Upper lobe of right lung (tissue), 1 donor: ENCODE measurements at places on chromosomes 12 and 14. TPM values are rescaled to one million over a fixed set of nuclear protein-coding genes. Genes with fewer than 3 reads are reported as not detected.

SETD1B gene
- total RNA-seq, result 18.4 TPM

RAN gene
- total RNA-seq, result 310 TPM

EIF2S3B gene
- total RNA-seq, result 0.52 TPM

FOXA1 gene
- total RNA-seq, result 20.6 TPM

CBX5 gene
- total RNA-seq, result 52.3 TPM

REC8 gene
- 18.5 TPM for total RNA-seq

MMP19 gene
- 30.2 TPM for total RNA-seq

KRT78 gene
- not detected for total RNA-seq

DNA sequence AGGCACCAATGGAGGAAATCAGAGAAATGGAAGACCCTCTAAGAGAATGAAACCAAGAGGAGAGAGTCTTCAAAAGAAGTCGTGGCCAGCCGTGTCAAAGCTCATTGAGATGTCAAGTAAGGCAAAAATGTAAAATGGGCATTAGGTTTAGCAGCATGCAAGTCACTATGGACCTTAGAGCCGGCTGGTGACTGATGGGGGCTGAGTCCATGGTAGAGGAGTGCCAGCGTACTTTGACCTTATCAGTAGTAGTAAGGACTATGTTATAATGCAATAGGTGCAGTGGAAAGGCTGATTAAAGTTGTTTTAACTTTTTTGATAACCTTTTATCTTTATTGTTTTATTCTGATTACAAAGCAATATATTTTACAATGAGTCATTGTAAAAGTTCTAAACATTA lies 66.5 kb downstream of the ANO6 start:
- H3K27ac ChIP-seq, result no peak overlapping the region
- H3K4me3 ChIP-seq, result no peak overlapping the region
- DNase-seq, result no peak
- no peaks in the 10 kb centered on the region for H3K27me3 ChIP-seq
- peaks cover 6% of the 10 kb centered on the region for H3K36me3 ChIP-seq
- H3K4me1 ChIP-seq, result peaks cover 35% of the 10 kb centered on the region

DNA sequence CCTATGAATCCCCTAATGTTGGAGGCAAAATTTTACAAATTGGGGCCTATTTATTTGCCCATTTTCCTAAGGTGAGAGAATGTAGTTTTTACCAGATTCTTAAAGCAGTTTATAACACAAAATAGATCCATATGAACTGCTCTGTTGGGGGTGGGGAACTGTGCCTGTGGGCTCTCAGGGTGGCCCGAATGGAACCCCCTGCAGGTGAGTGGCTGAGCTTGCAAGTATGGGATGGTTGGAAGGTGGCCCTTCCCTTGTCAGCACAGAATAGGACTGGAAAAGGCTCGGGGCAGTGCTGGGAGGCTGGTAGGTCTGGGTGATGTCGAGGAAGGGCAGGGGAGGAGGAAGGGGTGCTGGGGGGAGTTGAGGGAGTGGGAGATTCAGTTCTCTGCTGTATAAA lies 4.9 kb downstream of the VSX2 start:
- no peak for DNase-seq
- no peak overlapping the region for H3K27ac ChIP-seq
- peaks cover 80% of the 10 kb centered on the region for H3K27me3 ChIP-seq
- peaks cover 23% of the 10 kb centered on the region for H3K4me1 ChIP-seq
- no peaks in the 10 kb centered on the region for H3K36me3 ChIP-seq

GRCh38 chr12:5456906-5457305 lies 25.0 kb downstream of the NTF3 start:
- H3K27me3 ChIP-seq, result no peaks in the 10 kb centered on the region
- DNase-seq, result no peak
- H3K36me3 ChIP-seq, result no peaks in the 10 kb centered on the region

DNA sequence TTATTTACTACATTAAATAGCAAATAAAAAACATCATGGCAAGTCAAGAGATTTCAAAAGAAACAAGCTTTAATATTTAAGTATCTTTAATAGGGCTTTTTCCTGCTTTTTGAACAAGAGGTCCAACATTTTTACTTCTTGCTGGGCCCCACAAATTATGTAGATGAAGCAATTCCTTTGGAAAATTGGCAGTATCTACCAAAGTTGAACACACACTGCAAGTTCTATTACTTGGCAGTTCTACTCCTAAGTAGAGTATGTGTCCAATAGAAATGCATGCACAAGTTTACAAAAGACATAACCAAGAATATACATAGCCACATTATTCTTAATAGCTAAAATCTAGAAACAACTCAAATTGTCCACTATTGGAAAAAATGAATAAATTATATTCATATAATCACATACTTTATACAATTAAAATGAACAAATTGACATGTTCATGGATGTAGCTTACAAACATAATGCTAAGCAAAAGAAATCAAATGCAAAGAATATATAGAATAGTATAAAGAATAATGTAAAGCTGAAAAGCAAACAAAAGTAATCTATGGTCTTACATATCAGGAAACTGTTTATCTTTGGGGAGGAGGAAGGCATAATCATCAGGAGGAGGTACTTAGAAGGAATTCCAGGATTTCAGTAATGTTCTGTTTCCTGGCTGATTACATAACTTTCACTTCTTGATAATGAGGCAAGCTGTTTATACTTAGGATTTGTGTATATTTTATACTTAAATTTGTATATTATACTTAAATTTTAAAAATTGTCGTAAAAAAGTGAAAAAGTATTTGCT lies 6.5 kb upstream of the TMBIM4 start:
- peaks cover 5% of the 10 kb centered on the region for H3K4me1 ChIP-seq
- H3K36me3 ChIP-seq, result no peaks in the 10 kb centered on the region
- no peak overlapping the region for H3K27ac ChIP-seq
- no peak for DNase-seq

DNA sequence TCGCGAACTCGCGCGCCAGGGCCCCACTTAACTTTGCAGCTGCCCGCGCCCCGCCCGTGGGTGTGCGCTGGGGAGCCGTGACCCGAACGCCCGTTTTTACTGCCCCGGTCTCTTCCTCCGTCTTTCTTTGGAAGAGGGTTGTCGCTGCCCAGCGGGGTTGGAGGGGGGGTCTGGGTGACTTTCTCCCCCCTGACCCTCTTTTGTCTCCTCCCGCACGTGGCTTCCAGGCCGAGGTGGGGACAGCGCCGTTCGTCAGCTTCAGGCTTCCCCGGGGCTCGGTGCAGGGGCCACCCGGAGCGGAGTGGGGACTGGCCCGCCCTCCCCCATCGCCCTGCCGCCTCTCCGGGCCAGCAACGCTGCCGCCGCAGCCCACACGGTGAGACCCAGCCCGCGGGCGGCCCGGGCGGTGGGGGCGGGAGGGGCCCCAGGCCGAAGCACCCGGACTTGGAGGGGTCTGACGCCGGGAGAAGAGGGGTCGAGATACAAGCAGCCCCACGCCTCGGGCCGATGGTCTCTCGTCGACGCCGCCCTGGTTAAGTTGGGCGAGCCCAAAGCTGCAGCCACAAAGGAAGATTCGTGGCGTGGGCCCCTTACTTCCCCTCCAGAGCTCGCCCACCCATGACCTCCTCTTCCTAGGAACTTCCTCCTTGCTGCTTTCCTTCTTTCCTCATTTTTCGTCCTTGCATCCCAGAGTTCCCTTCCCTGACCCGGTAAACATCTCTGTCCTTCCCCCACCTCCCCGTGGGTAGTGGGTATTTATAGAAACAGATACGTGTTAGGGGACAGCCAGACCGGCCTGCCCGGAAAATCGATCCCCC lies 1.2 kb downstream of the DYRK2 start:
- H3K4me1 ChIP-seq, result peaks cover 28% of the 10 kb centered on the region
- H3K27ac ChIP-seq, result peak overlapping the region; percentile 92
- no peaks in the 10 kb centered on the region for H3K27me3 ChIP-seq
- peak overlapping the region; percentile 95 for H3K4me3 ChIP-seq
- DNase-seq, result peak; percentile 75

DNA sequence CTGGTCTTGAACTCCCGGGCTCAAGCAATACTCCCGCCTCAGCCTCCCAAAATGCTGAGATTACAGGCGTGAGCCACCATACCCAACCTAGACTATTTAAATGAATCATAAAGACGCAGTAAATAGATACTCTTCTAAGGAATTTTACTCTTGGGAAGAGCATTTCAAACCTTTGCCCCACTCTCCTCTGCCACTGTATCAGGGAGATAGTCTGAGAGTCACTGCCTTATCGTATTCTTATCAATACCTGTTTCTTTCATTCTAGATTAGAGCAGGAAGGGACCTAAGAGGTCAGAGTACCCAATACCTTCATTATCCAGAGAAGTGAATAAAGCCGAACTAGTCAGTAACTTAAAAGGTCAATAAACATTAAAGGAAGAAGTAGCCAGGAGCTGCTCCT lies 15.8 kb downstream of the GXYLT1 start:
- no peaks in the 10 kb centered on the region for H3K36me3 ChIP-seq
- H3K27ac ChIP-seq, result no peak overlapping the region
- H3K4me3 ChIP-seq, result no peak overlapping the region
- H3K27me3 ChIP-seq, result no peaks in the 10 kb centered on the region
- peaks cover 6% of the 10 kb centered on the region for H3K4me1 ChIP-seq

- H3K36me3 ChIP-seq, result no peaks in the 10 kb centered on the region
- peaks cover 26% of the 10 kb centered on the region for H3K4me1 ChIP-seq
- no peak for DNase-seq
- no peak overlapping the region for H3K4me3 ChIP-seq
- no peaks in the 10 kb centered on the region for H3K27me3 ChIP-seq
Observed at GRCh38 chr12:104596134-104596799, 139.5 kb downstream of the CHST11 start.

- no peak overlapping the region for H3K27ac ChIP-seq
- no peaks in the 10 kb centered on the region for H3K4me1 ChIP-seq
- H3K36me3 ChIP-seq, result no peaks in the 10 kb centered on the region
- DNase-seq, result no peak
- H3K27me3 ChIP-seq, result no peaks in the 10 kb centered on the region
- no peak overlapping the region for H3K4me3 ChIP-seq
Observed at GRCh38 chr12:115813256-115813655, 464.2 kb downstream of the MED13L start.

- no peak overlapping the region for H3K4me3 ChIP-seq
- H3K36me3 ChIP-seq, result no peaks in the 10 kb centered on the region
- no peaks in the 10 kb centered on the region for H3K27me3 ChIP-seq
- no peak overlapping the region for H3K27ac ChIP-seq
Observed at GRCh38 chr14:81727218-81727617, 193.6 kb upstream of the SEL1L start.

GRCh38 chr12:49089821-49090773 lies 4.5 kb downstream of the DHH start:
- no peaks in the 10 kb centered on the region for H3K36me3 ChIP-seq
- peak; percentile 71 for DNase-seq
- H3K27me3 ChIP-seq, result peaks cover 58% of the 10 kb centered on the region
- no peak overlapping the region for H3K27ac ChIP-seq

GRCh38 chr14:77714926-77715325 lies 7.0 kb downstream of the SLIRP start:
- no peak overlapping the region for H3K27ac ChIP-seq
- peaks cover 95% of the 10 kb centered on the region for H3K36me3 ChIP-seq
- no peaks in the 10 kb centered on the region for H3K4me1 ChIP-seq
- DNase-seq, result no peak
- H3K4me3 ChIP-seq, result no peak overlapping the region
- H3K27me3 ChIP-seq, result no peaks in the 10 kb centered on the region

DNA sequence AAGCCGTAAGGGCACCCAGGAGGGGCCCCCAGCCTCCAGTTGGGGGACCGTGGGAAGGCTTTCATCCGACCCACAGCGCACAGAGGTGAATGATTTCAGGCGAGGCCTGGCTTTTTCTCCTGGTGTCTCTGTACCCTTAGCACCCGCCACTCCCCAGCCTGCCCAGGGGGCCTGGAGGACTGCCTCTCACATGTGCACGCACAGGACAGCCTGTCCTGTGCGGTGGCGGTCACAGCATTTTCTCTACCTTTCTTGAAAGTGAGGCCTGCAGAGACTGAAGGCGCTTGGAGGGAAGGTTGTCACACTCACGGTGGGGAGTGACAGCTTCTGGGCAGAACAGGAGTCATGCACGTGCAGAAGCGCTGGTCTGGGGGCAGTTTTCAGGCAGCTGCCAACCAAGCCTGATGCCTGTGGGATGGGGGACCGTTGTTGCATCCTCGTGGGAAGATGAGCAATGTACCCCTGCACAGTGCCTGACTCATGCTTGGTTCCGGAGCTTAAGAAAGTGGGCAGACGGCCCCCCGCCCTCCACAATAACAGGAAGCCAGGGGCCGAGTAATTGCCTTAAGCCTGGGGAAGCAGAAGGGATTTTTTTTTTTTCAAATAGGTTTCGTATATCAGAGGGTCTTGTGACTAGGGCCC lies 148.1 kb downstream of the TSPAN9 start:
- no peak for DNase-seq
- H3K4me3 ChIP-seq, result no peak overlapping the region
- H3K4me1 ChIP-seq, result peaks cover 5% of the 10 kb centered on the region
- no peaks in the 10 kb centered on the region for H3K36me3 ChIP-seq
- no peak overlapping the region for H3K27ac ChIP-seq

DNA sequence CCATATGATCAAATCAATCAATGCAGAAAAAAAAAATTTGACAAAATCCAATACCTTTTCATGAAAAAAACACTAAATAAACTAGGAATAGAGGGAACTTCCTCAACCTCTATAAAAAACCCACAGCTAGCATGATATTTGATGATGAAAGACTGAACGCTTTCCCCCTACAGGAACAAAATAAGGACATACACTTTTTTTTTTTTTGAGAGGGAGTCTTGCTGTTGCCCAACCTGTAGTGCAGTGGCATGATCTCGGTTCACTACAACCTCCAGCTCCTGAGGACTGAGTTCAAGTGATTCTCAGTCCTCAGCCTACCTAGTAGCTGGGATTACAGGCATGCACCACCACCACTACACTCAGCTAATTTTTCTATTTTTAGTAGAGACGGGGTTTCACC lies 17.9 kb upstream of the CAMKK2 start:
- no peak overlapping the region for H3K4me3 ChIP-seq
- DNase-seq, result no peak
- H3K36me3 ChIP-seq, result peaks cover 52% of the 10 kb centered on the region
- no peaks in the 10 kb centered on the region for H3K27me3 ChIP-seq
- H3K27ac ChIP-seq, result no peak overlapping the region

DNA sequence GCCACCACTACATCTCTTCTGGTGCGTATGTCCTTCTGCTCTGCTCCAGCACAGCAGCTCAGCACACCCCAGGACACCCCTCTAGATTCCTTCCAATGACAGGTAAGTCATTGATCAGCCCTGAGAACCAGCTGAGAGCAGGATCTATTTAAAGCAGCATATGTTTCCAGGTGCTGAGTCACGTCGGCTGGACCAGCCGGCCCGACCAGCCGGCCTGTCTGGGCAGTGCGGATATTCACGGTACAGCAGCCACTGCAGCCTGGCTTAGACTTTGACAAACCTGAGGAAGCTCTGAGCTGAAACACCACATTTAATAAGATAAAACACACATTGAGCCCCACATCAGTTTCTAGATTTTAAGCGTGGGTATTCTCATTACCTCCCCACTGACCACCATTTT lies 31.8 kb upstream of the RPH3A start:
- no peak overlapping the region for H3K4me3 ChIP-seq
- no peak overlapping the region for H3K27ac ChIP-seq
- DNase-seq, result no peak
- no peaks in the 10 kb centered on the region for H3K4me1 ChIP-seq
- H3K27me3 ChIP-seq, result peaks cover 16% of the 10 kb centered on the region
- H3K36me3 ChIP-seq, result no peaks in the 10 kb centered on the region

DNA sequence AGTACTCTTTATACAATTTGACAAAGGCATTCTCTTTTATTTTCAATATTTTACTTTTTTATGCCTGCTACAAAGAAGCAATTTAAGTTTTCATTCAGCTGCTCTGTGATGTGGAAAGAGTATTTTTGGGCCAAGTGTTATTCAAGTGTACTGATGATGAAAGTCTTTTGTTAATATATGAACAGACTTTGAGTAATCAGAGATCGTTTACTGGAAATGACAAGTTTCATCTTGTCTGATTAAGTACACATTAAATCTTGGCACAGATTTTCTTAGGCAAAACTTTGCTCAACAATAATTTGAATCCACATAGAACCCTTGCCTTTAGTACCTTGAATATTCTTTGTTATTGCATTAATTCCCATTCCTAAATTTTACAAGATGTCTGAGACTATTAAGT lies 13.3 kb upstream of the PZP start:
- H3K27ac ChIP-seq, result peak overlapping the region; percentile 26
- H3K4me1 ChIP-seq, result no peaks in the 10 kb centered on the region
- no peaks in the 10 kb centered on the region for H3K36me3 ChIP-seq
- DNase-seq, result no peak
